Activated CD8-positive, alpha-beta memory T cell treated with anti-CD3 and anti-CD28 coated beads for 1 hour (primary cell): ENCODE measurements at places on chromosomes 13 and 19.

DNA sequence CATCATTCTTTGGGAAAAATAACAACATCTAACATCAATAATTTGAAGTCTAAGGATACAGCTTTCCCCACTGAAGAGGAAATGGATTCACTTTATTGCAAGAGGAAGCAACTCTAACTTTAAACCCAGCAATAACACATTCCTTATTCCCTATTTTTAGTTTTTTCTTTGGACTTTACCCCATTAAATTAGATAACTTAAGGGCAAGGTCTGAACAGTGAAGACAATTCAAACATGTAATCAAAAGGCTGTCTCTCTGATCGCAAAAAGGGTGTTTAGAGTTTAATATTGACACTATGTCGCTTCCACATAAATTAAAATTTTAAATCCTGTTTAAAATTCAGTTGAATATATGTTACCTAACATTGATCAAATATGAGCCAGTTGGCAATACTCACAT, 10.1 kb downstream of the EDNRB start:
- DNase-seq = no peak

GRCh38 chr13:32852526-32852925, 163.7 kb upstream of the KL start:
- DNase-seq = no peak

GRCh38 chr13:35736876-35737275, 260.4 kb upstream of the MAB21L1 start:
- DNase-seq = no peak

DNA sequence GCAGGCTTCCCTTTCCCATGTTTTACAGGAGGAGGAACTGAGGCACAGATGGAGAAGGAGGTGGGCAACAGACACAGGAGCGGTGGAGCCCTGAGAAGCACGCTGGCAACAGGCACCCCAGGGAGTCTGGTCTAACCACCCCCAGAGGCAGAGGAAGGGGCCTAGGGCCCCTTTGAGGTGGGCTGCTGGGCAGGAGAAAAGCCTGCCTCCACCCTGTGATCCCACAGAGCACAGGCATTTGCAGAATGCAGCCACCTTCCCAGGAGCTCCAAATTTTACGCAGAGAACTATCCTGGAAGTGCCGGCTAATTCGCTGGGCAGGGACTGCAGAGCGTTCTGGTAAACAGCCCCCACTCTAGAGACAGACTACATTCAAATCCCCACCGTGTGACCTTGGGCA, 30.4 kb downstream of the RAB20 start:
- DNase-seq = no peak

- DNase-seq = no peak
These were observed 147.1 kb upstream of the IRS2 start for GRCh38 chr13:109933476-109933875.

- no peak for DNase-seq
These were observed 624.4 kb upstream of the PCDH20 start for GRCh38 chr13:62040078-62040477.

DNA sequence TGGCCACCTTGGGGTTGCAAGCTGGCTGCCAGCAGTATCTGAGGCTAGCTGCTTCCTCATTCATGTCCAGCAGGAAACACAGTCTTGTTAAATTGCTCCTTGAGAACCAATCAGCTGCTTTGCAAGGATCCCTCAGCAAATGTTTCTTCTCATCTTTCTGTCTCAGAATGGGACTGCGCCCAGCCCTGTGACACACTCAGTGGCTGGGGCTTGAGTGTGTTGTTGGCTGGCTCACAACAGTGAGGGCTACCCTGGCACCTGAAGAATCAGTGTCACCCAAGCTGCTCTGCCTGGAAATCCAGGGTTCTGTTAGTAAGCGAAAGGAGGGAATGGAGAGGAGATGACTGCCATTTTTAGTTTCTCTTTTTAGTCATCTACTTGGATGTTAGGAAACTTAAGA, 317.2 kb downstream of the DCT start:
- DNase-seq = no peak

DNA sequence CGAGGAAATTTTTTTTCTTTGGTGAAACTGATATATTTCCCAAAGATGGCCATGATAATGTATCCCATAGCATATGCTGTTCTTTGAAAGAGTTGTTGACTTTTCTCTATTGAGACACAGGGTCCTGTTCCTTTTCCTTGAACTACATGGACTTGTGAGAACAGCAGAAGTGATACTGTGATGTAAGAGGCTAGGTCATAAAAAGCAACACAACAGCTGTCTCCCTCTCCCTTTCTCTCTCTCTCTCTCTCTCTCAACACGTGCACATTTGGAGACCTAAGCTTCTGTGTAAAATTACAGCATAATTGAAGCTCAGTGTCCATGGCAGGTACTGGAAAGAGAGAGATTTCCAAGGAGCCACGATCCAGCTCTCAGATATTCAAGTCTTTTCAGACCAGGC, 1712.4 kb downstream of the EFNB2 start:
- DNase-seq = no peak

- no peak for DNase-seq
These were observed 264.5 kb upstream of the TSHZ3 start for GRCh38 chr19:31613683-31614219.

- no peak for DNase-seq
These were observed 1.3 kb downstream of the SELENOV start for GRCh38 chr19:39516270-39516669.

GRCh38 chr13:80664950-80665349, 324.0 kb upstream of the SPRY2 start:
- no peak for DNase-seq
